ENCODE measurements at places on chromosomes 13 and 19. TPM values are rescaled to one million over a fixed set of nuclear protein-coding genes. Genes with fewer than 3 reads are reported as not detected.
A peak's percentile ranks its signal among the peaks of the same experiment; 100 is the strongest.

GRCh38 chr19:31066385-31066784 lies 282.9 kb downstream of the TSHZ3 start:
- H3K27ac ChIP-seq = peak overlapping the region; percentile 73
- no peak for DNase-seq
- H3K4me1 ChIP-seq = peaks cover 40% of the 10 kb centered on the region
- H3K27me3 ChIP-seq = no peaks in the 10 kb centered on the region
- no peaks in the 10 kb centered on the region for H3K36me3 ChIP-seq

GRCh38 chr19:51552996-51553725 lies 17.9 kb upstream of the ZNF175 start:
- H3K36me3 ChIP-seq = no peaks in the 10 kb centered on the region
- no peaks in the 10 kb centered on the region for H3K27me3 ChIP-seq
- H3K4me1 ChIP-seq = no peaks in the 10 kb centered on the region
- no peak overlapping the region for H3K27ac ChIP-seq
- H3K4me3 ChIP-seq = no peak overlapping the region
- peak; percentile 86 for DNase-seq

- H3K27me3 ChIP-seq = no peaks in the 10 kb centered on the region
- no peak for DNase-seq
These were observed 1.7 kb downstream of the STK24 start for GRCh38 chr13:98575009-98575903.

DNA sequence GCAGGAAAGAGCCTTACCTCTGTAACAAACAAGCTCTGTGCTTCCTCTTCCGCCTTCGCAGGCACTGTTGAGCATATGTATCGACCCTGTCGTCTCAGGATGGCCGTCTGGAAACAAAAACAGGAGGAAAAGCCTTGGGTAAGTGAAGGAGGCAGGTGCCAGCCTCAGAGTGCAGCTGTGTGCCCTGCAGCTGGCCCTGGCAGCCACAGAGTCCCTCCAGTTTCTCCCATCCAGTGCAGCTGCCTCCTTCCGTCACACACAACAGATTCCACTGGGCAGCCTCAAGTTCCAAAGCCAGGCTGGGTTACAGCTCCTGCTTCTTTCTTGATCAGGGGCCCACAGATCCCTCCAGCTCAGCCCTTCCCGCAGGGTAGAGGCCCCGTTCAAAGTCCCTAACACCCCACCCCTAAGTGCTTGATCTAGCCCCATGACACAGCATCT lies 47.7 kb downstream of the DOCK9 start:
- H3K36me3 ChIP-seq = no peaks in the 10 kb centered on the region
- no peak for DNase-seq
- H3K27me3 ChIP-seq = no peaks in the 10 kb centered on the region
- no peak overlapping the region for H3K27ac ChIP-seq

DNA sequence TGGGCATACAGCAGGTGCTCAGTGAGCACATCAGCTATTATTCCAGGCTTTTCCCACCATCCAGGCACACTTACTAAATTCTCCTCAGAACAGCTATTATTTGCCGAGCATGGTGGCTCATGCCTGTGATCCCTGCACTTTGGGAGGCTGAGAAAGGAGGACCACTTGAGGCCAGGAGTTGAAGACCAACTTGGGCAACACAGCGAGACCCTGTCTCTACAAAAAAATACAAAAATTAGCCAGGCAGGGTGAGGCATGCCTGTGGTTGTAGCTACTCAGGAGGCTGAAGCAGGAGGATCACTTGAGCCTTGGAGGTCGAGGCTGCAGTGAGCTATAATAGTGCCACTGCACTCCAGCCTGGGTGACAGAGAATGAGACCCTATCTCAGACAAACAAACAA lies 35.4 kb downstream of the PTPRS start:
- no peak overlapping the region for H3K4me3 ChIP-seq
- H3K4me1 ChIP-seq = no peaks in the 10 kb centered on the region
- H3K27ac ChIP-seq = no peak overlapping the region

DNA sequence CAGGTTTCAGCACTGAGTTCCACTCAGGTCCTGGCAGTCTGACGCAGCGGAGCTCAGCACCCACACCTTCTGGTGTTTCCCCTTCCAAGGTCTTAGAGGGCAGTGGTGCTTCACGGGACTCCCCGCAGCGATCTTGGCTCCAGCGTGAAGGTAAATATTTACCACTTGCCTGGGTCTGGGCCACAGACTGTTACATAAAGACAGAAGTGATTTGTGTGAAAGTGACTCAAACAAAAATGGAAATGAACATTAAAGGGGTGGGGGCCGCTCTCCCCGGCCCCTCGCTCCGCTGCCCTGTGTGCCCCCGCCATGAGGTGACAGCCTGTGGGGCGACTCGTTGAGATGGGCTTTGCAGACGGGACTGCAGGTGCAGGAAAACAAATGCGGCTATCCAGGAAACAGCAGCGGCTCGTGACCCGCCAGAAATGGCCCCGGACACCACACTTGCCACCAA lies 55.0 kb downstream of the GGACT start:
- H3K27me3 ChIP-seq = no peaks in the 10 kb centered on the region
- DNase-seq = peak; percentile 75
- H3K4me1 ChIP-seq = peaks cover 4% of the 10 kb centered on the region

DNA sequence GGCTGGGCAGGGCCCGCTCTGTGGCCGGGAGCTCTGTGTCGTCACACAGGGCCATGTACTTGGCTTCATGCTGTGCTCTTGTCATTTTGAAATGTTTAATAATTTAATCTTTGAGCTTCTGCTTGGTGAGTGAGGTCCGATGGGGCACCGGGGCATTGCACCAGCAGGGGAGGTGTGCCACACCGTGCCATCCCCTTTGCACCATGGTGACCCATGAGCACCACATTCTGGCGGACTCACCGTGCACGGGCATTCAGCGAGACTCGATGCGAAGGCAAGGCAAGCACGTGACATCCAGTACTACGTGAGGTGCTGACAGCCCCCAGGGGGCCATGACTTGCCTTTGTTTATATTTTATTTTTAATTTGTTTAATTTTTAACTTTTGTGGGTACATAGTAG lies 204.3 kb downstream of the URI1 start:
- no peak overlapping the region for H3K27ac ChIP-seq
- no peaks in the 10 kb centered on the region for H3K27me3 ChIP-seq
- H3K4me1 ChIP-seq = no peaks in the 10 kb centered on the region
- no peak overlapping the region for H3K4me3 ChIP-seq

- DNase-seq = peak; percentile 72
- H3K27ac ChIP-seq = no peak overlapping the region
- H3K27me3 ChIP-seq = peaks cover 7% of the 10 kb centered on the region
- no peak overlapping the region for H3K4me3 ChIP-seq
These were observed 22.8 kb upstream of the GAS6 start for GRCh38 chr13:113886561-113887112.

DNA sequence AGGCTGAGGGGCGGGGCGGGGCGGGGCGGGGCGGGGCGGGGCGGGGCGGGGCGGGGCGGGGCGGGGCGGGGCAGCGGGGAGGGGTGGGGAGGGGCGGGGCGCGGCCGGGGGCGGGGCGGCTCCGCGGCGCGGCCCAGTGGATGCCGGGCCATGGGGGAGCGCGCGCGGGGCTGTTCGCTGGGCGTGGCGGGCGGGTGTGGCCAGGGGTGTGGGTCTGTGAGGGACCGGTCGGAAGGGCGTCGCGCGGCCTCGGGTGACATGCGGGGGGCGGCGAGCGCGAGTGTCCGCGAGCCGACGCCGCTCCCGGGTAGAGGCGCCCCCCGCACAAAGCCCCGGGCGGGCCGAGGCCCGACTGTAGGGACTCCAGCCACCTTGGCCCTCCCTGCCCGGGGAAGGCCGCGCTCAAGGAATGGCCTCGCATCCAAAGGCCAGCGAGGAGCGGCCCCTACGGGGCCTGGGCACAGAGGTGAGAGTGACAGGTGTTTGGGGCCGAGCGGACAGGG lies at the start of gene ZFP28:
Gene ZFP28 (plus strand): TSS at position 188 of the 503 bp plus-strand sequence. CDS start 71 bp downstream, at position 259.
- H3K27me3 ChIP-seq = no peaks in the 10 kb centered on the region
- peak within 1 kb of the TSS; percentile 87 for H3K4me3 ChIP-seq
- DNase-seq = peak; percentile 87

DNA sequence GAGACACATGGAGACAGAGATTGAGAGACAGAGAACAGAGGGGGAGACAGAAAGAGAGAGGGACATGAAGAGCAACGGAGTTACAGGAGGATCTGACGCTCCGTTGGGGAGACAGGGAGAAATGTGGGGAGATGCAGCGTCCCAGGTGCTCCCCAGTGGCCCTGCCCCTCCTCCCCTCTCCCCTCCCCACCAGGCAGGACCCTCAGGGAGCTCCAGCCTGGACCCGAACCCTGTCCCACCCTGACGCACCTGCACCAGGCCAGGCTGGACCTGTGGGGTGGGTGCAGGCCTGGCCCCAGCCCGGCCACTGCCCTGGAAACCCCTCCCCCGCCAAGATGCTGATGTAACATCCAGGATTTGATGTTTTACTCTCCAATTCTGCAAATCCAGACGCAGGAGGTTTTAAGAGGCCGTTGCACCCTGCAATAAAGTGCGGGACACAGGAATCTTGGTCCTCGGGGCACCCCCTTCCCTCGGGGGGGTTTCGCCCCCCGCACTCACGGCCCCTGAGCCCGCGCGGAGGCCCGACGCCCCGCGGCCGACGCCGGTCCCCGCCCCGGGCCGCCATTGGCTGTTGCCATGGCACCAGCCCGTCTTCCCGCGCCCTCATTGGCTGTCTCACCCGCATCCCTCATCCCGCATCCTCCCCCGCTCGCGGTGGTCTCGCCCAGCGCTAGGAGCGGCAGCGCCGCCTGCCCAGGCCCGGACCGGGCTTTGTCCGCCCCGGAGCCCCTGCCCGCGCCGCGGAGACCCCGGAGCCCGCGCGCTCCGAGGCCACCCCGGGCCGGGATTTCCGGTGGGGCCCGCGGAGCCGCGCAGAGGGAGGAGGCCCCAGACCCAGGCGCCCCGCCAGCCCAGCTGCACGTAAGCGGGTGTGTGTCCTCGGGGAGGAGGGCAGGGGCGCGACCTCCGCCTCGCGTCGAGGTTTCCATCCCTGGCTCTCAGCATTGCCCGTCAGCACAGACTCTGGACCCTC lies at the start of gene APC2:
Gene APC2 (plus strand): TSS at position 655 of the 976 bp plus-strand sequence. CDS start 2,881 bp downstream, outside the sequence.
- H3K4me3 ChIP-seq = peak within 1 kb of the TSS; percentile 47
- H3K27me3 ChIP-seq = peaks cover 43% of the 10 kb centered on the region
- no peaks in the 10 kb centered on the region for H3K36me3 ChIP-seq
- H3K4me1 ChIP-seq = peaks cover 21% of the 10 kb centered on the region
- H3K27ac ChIP-seq = no peak within 1 kb of the TSS

- DNase-seq = no peak
- peaks cover 15% of the 10 kb centered on the region for H3K36me3 ChIP-seq
- H3K27me3 ChIP-seq = no peaks in the 10 kb centered on the region
- H3K27ac ChIP-seq = peak overlapping the region; percentile 79
- H3K4me1 ChIP-seq = peaks cover 55% of the 10 kb centered on the region
- H3K4me3 ChIP-seq = no peak overlapping the region
These were observed 38.3 kb downstream of the DNAJC15 start for GRCh38 chr13:43061496-43062280.

GRCh38 chr19:1921326-1921725 lies 16.1 kb downstream of the ADAT3 start:
- H3K36me3 ChIP-seq = peaks cover 23% of the 10 kb centered on the region
- no peaks in the 10 kb centered on the region for H3K4me1 ChIP-seq
- no peak overlapping the region for H3K27ac ChIP-seq
- no peaks in the 10 kb centered on the region for H3K27me3 ChIP-seq
- no peak for DNase-seq

- H3K27ac ChIP-seq = no peak overlapping the region
- no peaks in the 10 kb centered on the region for H3K36me3 ChIP-seq
- DNase-seq = no peak
- no peak overlapping the region for H3K4me3 ChIP-seq
- peaks cover 26% of the 10 kb centered on the region for H3K4me1 ChIP-seq
These were observed 4.2 kb upstream of the PLAUR start for GRCh38 chr19:43674183-43674582.

DNA sequence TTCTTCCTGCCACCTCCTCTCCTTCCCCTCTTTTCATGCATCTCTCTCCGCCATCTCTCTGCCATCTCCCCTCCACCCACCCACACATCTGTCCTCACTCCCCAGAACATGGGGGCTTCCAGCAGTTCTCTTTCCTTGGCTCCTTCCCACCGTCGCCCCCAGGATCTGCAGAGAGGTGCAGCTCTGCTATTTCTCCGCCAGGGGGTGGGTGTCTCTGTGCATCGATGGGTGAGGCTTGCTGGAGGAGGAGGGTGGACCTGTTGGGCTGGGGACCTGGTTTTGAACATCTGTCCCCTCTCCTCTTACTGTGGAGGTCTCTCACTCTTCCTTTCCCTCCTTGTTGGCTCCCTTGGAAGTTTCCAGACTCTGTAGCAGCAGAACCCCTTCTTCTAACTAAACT lies 51.7 kb downstream of the MYH14 start:
- H3K27ac ChIP-seq = no peak overlapping the region
- no peaks in the 10 kb centered on the region for H3K4me1 ChIP-seq
- H3K36me3 ChIP-seq = no peaks in the 10 kb centered on the region
- H3K4me3 ChIP-seq = no peak overlapping the region
- DNase-seq = no peak

GRCh38 chr13:85833921-85834320 lies 34.7 kb upstream of the SLITRK6 start:
- H3K27me3 ChIP-seq = peaks cover 27% of the 10 kb centered on the region
- no peak for DNase-seq
- H3K4me1 ChIP-seq = no peaks in the 10 kb centered on the region
- H3K36me3 ChIP-seq = no peaks in the 10 kb centered on the region
- no peak overlapping the region for H3K4me3 ChIP-seq

GRCh38 chr13:67238277-67238859 lies 8.2 kb upstream of the PCDH9 start:
- H3K27me3 ChIP-seq = no peaks in the 10 kb centered on the region
- no peak for DNase-seq
- no peak overlapping the region for H3K27ac ChIP-seq
- H3K4me1 ChIP-seq = peaks cover 2% of the 10 kb centered on the region
- H3K4me3 ChIP-seq = no peak overlapping the region

DNA sequence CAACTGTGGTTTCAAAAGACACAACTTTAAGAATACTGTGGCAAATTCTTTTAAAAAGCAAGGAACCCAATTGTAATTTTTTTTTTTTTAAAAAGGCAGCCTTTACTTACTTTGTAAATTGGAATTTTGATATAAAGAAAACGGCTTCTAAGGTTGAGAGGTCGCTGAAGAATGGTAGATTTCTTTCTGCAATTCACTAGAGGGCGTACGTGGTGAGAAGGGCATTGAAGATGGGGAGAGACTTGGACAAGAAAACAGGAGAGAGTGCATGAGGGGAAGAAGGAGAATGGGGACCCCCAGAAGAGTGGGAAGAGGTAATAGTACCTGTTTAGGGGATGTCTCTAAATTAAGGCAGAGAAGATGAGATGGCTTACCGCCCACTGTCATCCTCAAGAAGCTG lies 33.5 kb upstream of the PABPC3 start:
- H3K27ac ChIP-seq = no peak overlapping the region
- no peak overlapping the region for H3K4me3 ChIP-seq
- no peaks in the 10 kb centered on the region for H3K36me3 ChIP-seq
- peaks cover 13% of the 10 kb centered on the region for H3K27me3 ChIP-seq
- H3K4me1 ChIP-seq = no peaks in the 10 kb centered on the region
- DNase-seq = no peak

GRCh38 chr13:43761616-43762315 lies 25.0 kb downstream of the ENOX1 start:
- no peak overlapping the region for H3K4me3 ChIP-seq
- H3K4me1 ChIP-seq = peaks cover 1% of the 10 kb centered on the region
- no peaks in the 10 kb centered on the region for H3K27me3 ChIP-seq

- DNase-seq = no peak
- H3K4me1 ChIP-seq = peaks cover 50% of the 10 kb centered on the region
- H3K36me3 ChIP-seq = no peaks in the 10 kb centered on the region
- H3K27me3 ChIP-seq = no peaks in the 10 kb centered on the region
- H3K27ac ChIP-seq = peak overlapping the region; percentile 44
- H3K4me3 ChIP-seq = no peak overlapping the region
These were observed 3.5 kb downstream of the KCNN4 start for GRCh38 chr19:43777163-43777695.

CLEC4M gene
- total RNA-seq = not detected

MRI1 gene
- 18.6 TPM for total RNA-seq

LENG1 gene
- 5.6 TPM for total RNA-seq

ERICH6B gene
- not detected for total RNA-seq

PNMA8A gene
- total RNA-seq = 10.3 TPM

NCAN gene
- not detected for total RNA-seq

F10 gene
- 1.8 TPM for total RNA-seq

MAST1 gene
- 0.32 TPM for total RNA-seq

NKPD1 gene
- total RNA-seq = 0.18 TPM

RASIP1 gene
- 0.57 TPM for total RNA-seq

Measured in osteocyte (in vitro differentiated cells).